CD4-positive, alpha-beta T cell treated with Interleukin-15 for 1 hour (primary cell): ENCODE measurements at places on chromosomes 2 and 18.

GRCh38 chr2:25207078-25207545, 38.7 kb upstream of the POMC start:
- peak; percentile 56 for DNase-seq

- no peak for DNase-seq
Observed at GRCh38 chr2:98379311-98380202, 33.3 kb downstream of the CNGA3 start.

DNA sequence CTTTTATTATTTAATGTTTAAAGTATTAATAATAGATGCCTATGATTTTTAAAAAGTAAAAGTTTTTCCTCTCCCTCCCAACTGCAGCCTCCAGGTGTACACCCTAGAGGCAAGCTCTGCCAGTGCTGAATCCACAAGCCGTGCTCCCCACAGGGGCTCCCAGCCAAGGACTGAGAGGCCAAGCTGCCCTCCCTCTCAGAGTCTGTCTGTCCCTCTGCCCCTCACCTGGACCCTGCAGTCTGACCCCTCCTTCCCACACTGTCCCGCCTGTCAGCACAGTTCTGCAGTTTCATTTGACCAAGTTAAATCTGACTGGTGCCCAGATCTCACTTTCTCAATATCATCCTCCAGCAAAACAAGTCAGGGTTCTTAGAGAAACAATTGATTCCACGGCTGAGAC, 14.8 kb upstream of the PROC start:
- DNase-seq, result no peak

- DNase-seq, result no peak
Observed at GRCh38 chr18:14959550-14959949, 211.6 kb downstream of the ANKRD30B start.

DNA sequence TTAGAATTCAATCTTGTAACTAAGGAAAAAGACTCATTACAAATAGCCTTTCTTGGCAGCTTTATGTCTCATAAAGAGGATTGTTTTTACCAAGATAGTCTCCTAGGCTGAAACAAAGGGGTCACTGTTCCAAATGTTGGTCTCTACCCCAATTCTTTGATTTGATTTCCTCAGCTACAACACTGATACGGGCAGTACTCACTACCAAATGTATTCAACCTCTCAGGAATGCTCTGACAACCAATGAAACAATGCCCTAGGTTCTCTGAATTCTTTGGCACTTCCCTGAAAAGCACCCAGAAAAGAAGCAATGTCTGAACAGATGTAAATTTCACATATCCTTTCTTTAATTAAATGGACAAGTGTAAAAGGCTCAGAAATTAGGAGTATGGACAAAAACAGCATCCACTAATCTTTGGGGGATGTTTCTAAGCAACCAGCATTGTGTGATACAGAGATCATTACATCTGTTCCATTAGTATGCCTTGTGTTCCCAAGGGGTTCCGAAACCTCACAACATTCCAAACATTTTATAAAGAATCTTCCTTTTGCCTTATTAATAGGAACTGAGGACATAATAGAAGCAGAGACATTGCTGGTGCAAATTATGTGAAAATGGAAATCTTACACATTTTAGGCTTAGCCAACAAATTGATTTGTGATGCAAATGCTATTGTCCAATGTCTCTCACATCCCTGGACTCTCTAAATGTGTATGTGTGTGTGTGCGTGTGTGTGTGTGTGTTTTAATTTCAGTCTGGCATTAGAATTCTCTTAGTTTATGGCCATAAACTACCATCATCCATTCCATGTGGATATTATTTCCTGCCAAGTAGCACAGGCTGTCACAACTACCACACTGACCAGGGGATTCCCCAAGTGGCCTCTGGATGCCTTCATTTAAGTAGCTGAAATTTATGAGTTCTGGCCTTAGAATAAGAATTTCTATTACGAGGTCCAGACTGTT, 276.0 kb downstream of the MTX2 start:
- no peak for DNase-seq

GRCh38 chr2:42764096-42764495, at the start of gene OXER1:
Gene OXER1, minus strand, starts transcription at chr2:42764135. Its CDS starts 73 bp downstream, at chr2:42764062.
- peak; percentile 43 for DNase-seq

GRCh38 chr2:20609995-20610357, 40.9 kb downstream of the HS1BP3 start:
- no peak for DNase-seq

GRCh38 chr2:11398750-11399437, 54.5 kb upstream of the ROCK2 start:
- DNase-seq, result no peak

DNA sequence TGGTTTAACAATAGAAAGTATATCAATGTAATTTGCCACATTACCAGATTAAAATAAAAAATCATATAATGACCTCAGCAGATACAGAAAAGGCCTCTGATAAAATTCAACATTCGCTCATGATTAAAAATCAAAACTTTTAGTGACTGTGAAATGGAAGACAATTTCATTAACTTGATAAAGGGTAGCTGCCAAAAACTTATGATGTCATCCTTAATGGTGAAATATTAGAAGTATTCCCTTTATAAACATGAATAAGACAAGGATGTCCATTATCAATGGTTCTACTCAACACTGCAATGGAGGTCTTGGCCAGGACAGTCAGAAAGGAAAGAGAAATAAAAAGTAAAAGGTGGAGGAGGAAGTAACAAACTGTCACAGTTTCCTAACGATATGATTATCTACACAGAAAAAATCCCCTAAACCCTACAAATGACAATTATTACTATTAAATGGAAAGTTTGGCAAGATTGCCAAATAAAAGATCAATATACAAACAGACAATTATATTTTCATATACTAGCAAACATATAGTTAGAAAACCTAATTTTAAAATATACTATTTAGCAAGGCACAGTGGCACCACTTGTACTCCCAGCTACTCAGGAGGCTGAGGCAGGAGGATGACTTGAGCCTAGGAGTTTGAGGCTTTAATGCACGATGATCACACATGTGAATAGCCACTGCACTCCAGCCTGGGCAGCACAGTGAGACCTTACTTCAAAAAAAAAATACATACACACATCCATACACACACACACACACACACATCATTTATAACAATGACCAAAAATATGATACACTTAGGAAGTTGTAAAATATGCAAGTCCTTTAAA, 12.8 kb downstream of the METTL8 start:
- DNase-seq, result no peak

- DNase-seq, result no peak
Observed at GRCh38 chr2:213187386-213187785, 36.0 kb upstream of the IKZF2 start.

DNA sequence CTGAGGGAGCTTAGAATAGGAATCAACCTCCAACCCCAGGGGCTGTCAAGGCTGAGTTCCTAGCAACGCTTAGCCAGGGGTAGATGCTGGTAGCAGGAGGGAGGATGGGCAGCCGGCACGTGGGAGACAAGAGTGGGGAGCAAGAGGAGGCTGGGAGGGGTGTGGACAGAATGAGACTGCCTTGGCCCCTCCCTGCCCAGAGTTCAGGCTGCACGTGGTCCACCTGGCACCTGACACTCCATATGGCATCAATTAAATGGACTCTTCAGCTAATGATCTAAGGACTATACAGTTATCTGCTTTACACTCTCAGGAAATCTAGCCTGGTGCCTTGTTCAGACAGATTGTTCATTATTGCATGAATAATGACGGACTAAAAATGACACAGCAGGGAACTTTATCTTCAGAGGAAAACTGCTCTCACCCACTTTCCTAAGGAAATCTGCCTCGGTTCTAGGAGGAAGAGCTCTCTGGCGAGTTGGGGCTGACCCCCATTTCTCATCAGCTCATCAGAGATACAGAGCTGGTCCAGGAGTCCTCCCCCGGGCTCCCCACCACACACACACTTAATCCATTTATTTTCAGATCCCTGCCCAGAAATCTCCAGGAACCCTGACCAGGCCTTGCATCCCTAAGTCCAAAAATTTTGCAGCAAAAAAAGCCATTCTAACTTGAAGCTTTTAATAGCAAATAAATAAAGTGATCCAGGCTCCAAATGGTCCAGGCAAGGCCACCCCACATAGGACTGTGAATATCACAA, 102.1 kb upstream of the CDC42EP3 start:
- no peak for DNase-seq

- DNase-seq, result peak; percentile 64
Observed at GRCh38 chr2:54558188-54559005, 102.3 kb downstream of the SPTBN1 start.

GRCh38 chr18:7619676-7620075, 52.6 kb downstream of the PTPRM start:
- DNase-seq, result no peak

DNA sequence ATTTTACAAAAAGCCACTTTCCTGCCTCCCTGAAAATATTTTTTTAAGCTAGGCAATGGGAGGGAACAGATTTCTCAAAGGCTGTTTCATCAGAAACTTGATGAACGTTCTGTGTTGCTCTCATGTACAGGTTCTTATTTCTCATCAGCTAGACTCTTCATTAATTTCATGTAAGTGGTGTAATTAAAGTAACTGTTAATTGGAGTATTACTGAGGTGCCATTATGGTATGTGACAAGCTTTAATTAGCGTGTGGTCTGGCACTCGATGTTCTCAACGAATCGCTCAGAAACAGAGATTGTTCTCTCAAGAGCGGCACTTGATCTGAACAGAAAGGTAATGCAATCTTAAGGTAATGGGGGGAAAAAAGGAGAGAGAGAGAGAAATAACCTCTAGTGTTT, 81.9 kb upstream of the MYCN start:
- DNase-seq, result no peak

DNA sequence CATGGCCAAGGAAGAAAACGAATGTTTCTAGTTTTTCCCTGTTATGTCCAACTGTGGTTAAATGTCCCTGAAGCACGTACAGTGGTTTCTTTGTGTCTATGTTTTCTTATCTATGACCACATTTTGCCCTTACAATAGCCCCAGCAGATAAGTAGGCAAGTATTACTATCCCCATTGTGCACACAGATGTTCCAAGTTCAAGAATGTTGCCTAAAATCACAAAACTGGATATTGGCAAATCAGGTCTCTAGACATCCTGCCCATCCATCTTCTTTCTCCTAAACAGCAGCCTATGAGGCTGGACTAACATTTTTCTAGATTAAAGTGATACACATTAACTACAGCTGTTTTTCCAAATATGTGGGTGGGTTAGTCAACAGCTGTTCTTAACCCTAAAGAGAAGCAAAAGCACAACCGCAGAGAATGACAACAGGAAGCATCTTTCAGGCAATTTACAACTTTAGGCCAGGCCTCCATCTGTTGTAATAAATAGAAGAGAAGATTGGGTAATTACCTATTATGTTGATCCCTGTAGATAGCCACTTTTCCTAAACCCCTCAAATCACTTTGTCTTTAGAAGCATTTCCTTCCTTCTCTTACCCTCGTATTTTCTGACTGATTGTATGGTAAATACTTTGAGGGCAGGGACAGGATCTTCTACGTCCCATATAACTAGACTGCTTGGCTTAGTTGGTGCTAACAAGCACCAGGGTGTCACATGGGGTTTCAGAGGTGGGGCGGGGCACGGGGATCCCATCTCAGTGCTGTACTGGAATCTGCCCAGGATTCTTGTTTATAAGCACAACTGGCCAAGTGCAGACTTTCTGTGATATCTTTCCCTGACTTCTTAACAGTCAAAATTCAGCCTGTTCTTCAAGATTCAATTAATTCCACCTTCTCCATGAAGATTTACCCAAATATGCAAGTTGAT, 132.1 kb upstream of the SETBP1 start:
- no peak for DNase-seq

DNA sequence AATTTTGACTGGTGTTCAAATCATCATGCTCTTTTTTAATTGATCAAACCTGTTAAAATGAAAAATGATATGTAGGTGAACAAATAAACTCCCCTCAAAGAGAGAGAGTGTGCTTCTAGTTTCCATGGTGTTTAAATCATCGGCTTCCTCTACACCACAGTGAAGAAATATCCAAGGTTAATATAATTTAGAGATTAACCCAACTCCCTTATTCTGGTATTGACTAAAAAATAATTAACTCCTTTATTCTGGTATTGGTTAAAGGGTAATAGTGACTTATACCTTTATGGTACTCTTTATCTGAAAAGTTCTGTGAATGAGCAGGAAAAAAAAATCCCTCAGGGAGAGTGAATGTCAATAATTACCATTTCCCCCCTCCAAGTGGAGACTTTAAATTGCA, 93.1 kb downstream of the SPATS2L start:
- no peak for DNase-seq

GRCh38 chr18:2538236-2538635, 33.1 kb downstream of the METTL4 start:
- DNase-seq, result no peak

DNA sequence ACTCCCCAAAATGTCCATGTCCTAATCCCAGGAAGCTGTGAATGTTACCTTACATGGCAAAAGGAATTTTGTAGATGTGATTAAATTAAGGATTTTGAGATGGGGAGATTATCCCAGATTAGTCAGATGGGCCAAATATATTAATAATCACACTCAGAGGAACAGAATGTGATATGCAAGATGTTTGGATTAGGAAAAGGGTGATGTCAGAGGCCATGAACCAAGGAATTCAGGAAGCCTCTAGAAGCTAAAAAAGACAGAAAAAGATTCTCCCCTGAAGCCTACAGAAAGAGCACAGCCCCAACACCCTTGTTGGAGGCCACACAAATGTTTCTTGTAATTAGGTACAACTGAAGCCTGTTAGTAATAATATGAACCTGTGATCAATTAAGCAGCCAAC, 13.1 kb downstream of the TMEM131 start:
- no peak for DNase-seq

GRCh38 chr2:188551671-188552070, 260.0 kb downstream of the GULP1 start:
- DNase-seq, result no peak

- DNase-seq, result no peak
Observed at GRCh38 chr18:51988277-51988676, 351.7 kb upstream of the DCC start.

GRCh38 chr18:27114842-27115241, 70.3 kb downstream of the CHST9 start:
- DNase-seq, result no peak

DNA sequence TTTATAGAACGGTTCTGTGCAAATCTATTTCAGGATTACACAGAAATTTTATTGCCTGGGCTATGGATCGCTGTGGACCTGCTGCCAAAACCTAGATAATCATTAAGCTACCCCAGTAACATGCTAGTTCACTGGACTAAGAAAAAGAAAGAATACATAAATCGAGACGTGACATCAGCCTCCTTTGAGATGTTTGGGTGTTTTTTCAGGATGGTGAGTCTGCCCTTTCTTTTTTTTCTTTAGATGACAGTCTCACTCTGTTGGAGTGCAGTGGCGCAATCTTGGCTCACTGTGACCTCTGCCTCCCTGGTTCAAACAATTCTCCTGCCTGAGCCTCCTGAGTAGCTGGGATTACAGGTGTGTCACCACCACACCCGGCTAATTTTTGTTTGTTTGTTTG, 52.0 kb downstream of the FHOD3 start:
- no peak for DNase-seq

GRCh38 chr18:63421514-63421913, 762 bp downstream of the VPS4B start:
- no peak for DNase-seq

- no peak for DNase-seq
Observed at GRCh38 chr18:62205824-62206223, 18.8 kb downstream of the RELCH start.

GRCh38 chr2:121207494-121207893, 77.5 kb downstream of the TFCP2L1 start:
- DNase-seq, result no peak
